ENCODE measurements at places on chromosomes 6 and 20.

GRCh38 chr6:33199687-33200218 is 712 bp downstream of the RXRB start:
- peak; percentile 74 for DNase-seq

- peak; percentile 37 for DNase-seq
Measured at GRCh38 chr6:52362443-52363227, 684 bp downstream of the PAQR8 start.

DNA sequence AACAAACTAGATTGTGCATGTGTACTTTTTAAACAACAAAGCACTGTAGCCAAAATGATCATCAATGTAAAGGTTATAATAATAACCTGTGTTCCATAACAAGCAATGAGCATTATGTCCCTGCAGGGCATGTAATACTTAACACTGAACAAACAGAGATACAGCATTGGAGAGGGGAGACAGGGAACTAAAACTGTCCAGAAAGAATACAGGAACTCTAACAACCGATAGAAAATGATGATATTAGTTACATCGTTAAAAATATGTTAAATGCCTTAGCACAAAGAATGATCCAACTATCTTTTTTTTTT is 80.5 kb downstream of the COL9A1 start:
- DNase-seq = no peak

DNA sequence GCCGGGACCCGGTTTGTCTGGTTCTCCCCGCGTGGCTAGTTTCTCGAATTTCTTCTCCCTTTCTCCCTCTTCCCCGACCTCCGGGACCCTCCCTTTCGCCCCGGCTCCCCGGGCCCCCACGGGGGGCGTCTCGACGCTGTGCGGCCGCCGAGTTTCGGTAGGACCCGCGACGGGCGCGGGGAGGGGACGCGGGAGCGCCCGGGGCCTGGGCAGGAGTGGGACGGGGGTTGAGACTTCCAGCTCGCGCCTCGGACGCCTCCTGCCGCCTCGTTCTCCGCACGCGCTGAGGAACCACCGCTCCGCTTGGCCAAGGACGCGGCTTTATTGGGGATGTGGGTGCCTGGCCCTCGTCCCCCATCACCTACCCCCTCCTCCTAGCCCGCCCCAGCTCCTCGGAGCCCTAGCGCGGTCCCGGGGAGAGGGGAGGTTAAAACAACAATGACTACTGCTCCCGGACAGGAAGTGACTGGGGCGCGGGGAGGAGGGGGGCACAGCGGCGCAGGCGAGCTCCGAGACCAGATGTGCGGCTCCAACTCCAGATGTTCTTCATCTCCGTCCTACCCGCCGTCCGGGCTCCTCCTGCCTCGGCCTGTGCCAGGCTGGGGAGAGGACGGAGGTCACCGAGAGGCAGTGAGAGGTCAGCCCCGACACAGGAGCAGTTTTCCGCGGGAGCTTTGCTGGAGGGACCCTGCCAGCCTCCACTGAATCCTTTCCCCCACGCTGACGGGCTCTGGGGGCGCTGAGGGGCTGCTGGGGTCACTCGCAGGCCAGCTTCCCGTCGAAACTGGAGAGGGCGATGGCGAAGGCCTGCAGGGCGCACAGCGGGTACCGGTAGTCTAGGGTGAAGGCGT is 917 bp upstream of the TEAD3 start:
- peak; percentile 75 for DNase-seq

DNA sequence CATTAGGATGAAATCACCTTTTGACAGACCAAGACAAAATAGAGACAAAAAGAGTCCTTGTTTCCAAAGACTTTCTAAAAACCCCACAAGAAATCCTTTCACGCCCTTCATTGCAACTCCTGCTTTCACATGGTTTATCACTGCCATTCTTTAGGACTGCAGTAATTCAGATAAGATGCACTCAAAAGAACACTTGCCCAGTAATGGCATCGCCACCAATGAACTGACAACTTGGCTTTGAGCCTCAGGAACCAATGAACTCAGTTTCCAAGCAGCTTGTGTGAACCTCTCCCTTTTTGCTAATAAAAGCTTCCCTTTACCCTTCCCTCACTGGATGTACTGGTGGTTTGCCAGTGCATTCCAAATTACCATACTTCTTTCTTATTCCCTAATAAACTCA is 21.8 kb downstream of the OSTM1 start:
- DNase-seq = no peak

DNA sequence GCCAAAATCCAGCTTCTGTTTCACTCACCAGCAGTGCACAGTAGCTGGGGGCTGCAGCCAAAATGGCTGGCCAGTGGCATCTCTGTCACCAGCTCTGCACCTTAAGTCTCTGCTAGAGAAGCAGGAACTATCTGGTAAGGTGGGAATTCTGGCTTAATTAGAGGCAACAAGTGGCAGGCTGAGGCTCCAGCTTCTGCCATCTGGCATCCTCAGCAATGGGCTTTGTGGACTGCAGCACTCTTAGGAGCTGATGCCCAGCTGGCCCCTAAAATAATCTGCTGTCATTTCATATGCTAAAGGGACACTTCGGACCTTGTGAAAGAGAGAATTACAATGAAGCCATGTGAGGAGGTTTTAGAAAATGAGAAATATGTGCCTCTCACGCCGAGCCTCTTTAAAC is 4.6 kb upstream of the CLDN20 start:
- DNase-seq = no peak

DNA sequence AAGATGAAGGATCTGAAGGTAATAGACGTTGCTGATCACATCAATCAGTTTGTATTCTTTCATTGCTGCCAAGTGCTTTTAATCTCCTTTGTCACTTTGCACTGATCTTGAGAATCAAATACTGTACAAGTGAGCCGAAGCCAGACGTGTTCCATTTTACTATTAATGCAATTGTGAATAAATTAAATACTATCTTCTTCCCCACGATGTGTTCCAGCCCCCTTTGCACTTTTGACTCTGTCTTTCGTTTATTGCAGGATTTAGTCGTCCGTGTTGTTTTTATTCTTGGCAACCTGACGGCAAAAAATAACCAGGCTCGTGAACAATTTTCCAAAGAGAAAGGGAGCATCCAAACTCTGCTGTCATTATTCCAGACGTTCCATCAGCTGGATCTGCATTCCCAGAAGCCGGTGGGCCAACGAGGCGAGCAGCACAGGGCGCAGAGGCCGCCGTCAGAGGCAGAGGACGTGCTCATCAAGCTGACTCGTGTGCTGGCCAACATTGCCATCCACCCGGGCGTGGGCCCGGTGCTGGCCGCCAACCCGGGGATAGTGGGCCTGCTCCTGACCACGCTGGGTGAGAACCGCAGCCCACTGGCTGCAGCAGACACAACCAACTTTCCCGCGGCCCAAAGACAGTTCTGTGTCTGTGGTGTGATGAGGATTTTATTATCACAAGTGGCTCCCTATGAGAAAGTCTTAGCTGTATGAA is 104.7 kb downstream of the ARMC2 start:
- no peak for DNase-seq

DNA sequence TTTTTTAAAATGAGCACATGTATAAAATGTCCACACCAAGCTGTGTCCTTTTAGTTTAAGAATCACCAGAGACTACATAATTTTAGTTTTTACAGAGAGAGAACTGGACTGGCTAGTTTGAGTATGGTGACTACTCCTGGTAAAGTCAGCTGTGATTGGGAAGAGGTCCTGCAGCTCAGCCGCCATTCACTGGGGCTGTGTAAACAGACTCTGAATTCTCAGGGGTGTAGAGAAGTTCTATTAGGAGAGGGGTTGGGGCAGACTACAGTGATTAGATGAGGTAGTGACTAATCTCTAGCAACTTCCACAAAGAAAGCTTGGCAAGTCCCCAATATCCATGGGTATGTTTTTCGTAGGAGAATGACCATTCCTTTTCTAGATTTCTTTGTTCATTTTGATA is 341.2 kb upstream of the MAP3K7 start:
- no peak for DNase-seq

DNA sequence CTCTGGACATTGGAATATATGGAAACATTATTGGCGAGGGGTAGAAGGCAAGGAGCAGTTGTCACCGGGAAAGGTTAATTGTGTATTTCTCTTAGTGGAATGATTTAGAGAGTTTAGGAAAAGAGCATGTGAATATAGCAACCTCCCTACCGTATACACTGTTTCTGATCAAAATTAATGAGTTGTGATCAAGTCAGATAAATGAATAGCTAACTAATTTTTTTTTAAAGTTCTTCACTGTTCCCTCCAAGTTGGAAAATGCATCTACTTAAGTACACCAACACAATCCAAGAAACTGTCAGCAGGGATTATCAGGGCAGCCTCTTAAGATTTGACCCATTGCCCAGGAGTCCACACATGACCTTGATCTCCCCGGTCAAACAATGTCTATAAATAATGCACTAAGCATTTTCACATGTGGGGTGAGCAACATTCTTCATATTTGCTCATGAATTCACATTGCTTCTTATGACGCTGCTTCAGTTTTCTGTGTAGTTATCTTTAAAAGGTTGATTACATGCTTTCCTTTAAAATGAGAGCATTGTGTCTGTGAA is 680.8 kb upstream of the NRSN1 start:
- no peak for DNase-seq

GRCh38 chr6:133855991-133856370 is 32.9 kb upstream of the TCF21 start:
- no peak for DNase-seq

DNA sequence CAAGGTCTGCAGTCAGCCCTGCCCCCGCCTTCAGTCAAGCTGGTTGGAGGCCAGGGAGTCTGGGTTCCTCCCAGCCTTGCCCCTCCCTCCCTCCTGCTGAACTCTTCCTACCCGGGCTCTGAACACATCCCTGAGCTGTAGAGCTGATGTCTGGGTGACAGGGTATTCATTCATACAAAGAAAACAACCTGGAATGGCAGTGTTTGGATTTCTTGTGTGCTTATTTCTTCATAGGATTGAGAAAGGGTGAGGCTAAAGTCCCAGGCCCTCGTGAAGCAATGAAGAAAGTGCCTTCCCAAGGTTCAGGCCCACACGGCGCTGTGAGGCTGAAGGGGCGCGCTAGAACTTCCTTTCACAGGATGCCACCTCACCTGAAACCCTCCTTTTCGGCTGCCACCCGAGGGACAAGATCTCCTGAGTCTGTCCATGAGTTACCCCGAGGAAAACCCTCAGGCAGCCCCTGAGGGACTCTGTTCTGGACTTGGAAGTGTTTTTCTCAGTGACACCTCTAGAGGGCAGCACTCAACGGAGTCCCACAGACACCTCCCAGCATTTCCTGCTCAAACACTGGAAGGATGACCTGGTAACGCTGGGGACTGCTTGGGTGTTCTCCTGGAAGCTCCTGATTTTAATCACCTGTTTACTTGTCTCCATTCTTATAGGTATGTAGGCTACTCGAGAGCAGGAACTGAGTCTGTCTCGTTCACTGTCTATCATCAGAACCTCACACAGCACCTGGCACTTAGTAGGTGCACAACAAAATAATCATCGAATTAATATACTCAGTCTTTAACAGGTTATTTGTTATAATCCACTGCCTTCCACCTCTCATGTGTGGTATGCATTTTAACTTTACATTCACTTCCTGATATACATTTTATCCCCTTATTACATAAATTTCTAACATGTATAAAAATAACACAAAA is 11.8 kb upstream of the GSTA1 start:
- peak; percentile 70 for DNase-seq

DNA sequence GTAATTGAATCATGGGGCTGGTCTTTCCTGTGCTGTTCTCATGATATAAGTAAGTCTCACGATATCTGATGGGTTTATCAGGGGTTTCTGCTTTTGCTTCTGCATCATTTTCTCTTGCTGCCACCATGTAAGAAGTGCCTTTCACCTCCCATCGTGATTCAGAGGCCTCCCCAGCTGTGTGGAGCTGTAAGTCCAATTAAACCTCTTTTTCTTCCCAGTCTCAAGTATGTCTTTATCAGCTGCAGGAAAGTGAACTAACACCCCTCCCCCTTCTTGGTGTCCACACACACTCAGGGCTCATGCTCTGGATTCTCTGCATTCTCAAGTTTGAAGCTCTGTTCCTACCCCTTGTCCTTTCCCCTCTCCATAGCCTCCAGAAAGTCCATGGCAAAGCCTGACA is 107.1 kb downstream of the THBS2 start:
- no peak for DNase-seq

DNA sequence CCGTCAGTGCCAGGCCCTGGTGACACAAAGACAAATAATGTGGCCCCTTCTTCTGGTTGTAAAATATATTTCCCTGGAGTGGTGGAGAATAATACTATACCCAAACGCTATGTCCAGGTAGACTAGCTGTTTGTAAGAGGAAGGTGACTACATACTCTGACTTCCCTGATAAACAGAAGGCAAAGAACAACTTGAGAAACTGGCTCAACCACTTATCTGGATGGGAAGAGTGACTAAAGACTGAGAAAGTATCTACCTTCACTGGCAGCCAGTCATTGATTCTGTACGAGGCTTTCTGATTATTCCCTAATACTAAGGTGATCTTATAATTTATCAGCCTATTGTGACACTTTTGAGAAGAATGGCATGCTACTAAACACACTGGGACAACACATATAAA is 569.7 kb downstream of the EPHA7 start:
- no peak for DNase-seq

- no peak for DNase-seq
Measured at GRCh38 chr6:158611541-158612370, 32.8 kb downstream of the DYNLT1 start.

GRCh38 chr6:70379473-70380013 is 33.8 kb upstream of the FAM135A start:
- DNase-seq = no peak

GRCh38 chr6:26033085-26033940 is 53.9 kb upstream of the HFE start:
- DNase-seq = peak; percentile 91

GRCh38 chr20:16350465-16350864 is 222.8 kb downstream of the KIF16B start:
- no peak for DNase-seq

DNA sequence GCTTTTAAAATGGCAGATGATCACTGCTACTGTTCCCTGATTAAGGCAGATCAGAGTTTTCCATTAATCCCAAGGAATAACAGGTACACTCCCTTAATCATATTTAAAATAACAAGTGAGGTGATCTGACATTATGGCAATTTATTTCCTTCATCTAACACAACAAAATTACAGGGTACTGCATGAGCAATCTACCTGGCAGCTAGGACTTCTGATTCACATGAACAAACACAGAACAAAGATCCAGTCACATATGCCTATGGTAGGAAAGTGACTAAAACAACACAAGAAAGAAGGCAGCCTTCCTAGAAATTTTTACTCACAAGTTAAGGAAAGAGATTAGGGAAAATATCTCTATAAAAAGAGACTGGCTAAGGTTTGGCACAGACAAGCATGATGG is 33.2 kb downstream of the MAP7 start:
- DNase-seq = no peak

GRCh38 chr6:19519941-19520340 is 317.2 kb upstream of the ID4 start:
- no peak for DNase-seq

Data from HTR-8/SVneo (cell line).